ENCODE measurements at places on chromosomes 2 and 18.

DNA sequence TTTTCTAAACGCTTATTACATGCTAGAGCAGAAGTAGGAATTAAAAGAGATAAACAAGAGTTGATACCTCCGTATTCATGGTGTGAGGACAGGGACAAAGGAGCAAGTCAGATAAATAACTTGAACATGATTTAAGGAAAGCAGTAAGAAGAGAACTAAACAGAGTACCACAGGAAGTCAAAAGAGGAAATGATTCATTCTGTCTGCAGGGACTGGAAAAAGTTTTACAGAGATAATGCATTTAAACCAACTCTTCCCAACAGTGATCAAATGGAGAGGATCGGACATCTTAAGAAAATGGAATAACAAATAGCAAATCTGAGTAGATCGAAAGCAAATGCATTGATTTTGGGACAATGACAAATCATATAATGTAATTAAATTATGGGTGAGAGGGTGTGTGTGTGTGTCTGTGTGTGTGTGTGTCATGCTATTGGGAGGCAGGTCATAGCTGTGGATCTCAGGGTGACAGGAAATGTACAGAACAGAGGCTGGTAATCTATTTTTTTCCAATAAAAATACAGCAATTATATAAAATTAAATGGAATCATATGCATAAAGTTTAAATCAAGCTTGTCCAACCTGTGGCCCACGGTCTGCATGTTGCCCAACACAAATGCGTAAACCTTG, 113.4 kb downstream of the MC4R start:
- no peak for DNase-seq

- DNase-seq, result no peak
Measured at GRCh38 chr2:118470297-118470696, 377.2 kb downstream of the EN1 start.

DNA sequence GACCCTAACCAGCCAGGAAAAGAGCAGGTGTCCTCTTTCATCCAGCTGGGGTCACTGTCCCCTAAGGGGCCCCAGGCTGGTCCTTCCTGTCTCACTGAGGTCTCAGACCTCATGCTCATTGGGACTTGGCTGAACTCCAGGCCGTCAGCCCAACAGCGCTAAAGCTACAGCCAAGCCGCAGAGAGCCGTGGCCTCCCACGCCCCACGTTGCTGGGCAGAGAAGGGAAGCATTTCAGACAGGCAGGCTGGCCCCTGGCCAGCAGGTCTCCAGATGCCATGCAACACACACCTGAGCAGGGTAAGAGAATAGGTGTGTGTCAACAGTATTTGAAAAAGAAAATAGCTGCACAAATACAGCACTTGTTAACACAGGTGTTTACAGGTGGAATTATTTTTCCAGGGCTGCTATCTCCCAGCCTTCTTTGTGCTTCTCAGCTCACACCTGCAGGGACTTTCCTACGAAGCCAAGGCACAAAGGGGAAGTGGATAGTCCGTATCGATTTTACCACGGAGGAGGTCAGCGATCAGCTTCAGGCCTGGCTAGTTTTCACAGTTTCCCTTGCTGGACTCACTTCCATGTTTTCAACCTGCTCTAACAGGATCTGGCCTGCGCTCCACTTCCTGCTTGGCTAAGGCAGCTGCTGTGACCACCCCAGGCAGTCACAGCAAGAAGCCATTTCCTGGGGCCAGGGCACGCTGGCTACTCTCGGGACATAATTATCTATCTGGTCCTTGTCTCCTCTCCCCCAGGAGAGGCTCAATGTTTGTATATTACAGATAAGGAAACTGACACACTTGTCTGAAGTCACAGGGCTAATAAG, 156.1 kb upstream of the ID2 start:
- no peak for DNase-seq

DNA sequence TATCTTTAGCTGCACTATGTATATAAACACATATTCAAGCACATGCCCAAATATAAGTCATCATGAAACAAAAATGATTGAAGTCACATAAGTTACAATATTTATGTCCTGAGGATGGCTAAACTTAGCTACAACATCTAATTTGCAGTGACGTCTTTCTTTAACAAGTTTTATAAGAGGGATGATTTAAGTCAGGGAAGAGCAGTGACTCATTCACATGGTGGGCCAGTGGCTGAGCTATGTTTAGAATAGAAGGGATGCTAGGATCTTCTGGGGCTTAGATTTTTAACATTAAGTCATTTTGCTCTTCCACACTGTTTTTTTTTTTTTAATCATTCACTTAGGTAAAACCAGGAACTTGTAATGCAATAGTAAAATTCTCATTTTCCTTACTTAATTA, 22.3 kb downstream of the ADCYAP1 start:
- DNase-seq, result no peak

DNA sequence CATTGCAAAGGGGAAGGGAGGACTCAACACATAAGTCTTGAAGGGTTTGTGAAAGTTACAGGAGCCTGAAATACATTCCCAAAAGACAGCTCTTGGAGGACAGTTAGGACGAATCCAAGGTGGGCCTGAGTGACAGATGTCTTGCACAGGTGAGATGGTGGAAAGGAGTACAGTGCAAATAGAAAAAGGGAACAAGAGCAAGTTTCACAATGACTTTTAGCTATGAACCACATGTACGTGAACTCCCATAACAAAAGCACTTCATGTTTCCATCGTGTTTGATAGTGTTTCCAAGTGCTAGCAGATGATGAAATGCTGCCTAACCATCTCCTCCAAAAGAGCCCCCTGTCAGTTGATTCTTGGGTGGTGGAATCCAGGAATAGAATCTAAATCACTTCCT, 1.8 kb downstream of the IL18RAP start:
- DNase-seq, result no peak

GRCh38 chr2:17706845-17707244, 46.8 kb downstream of the SMC6 start:
- DNase-seq, result no peak

DNA sequence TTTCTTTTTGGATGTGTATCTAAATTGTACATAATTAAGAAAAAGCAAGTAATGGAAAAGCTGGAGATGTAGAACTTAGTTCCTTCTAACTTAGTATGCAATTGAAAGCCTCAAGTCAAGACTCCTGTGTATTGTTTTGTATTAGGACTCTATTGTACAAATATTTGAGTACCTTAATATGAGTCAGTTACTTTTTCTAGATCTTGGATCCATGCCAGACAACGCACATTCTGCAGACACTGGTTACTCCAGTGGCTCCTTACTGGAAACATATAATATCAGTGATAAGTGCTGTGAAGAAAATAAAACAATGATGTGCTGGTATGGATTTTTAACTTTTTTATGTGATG, 1.5 kb downstream of the SLC39A10 start:
- no peak for DNase-seq

Data from stimulated activated CD4-positive, alpha-beta T cell treated with anti-CD3 and anti-CD28 coated beads, Interleukin-1b, Interleukin-23, amount 100 ng/mL, for 1 hour (primary cell).